ENCODE measurements at places on chromosomes 1 and 21.

- H3K4me3 ChIP-seq = no peak overlapping the region
- H3K36me3 ChIP-seq = no peaks in the 10 kb centered on the region
- H3K27ac ChIP-seq = no peak overlapping the region
- DNase-seq = no peak
- peaks cover 36% of the 10 kb centered on the region for H3K4me1 ChIP-seq
Measured at GRCh38 chr1:25711555-25712298, 88.3 kb upstream of the SELENON start.

GRCh38 chr1:1449099-1449739 is at the start of gene ATAD3C:
Gene ATAD3C (plus strand): TSS chr1:1449689. CDS start chr1:1450684, 995 bp downstream.
- H3K27me3 ChIP-seq = peaks cover 12% of the 10 kb centered on the region
- no peaks in the 10 kb centered on the region for H3K4me1 ChIP-seq
- H3K27ac ChIP-seq = no peak within 1 kb of the TSS
- DNase-seq = no peak
- no peaks in the 10 kb centered on the region for H3K36me3 ChIP-seq

- no peaks in the 10 kb centered on the region for H3K4me1 ChIP-seq
- no peaks in the 10 kb centered on the region for H3K36me3 ChIP-seq
- DNase-seq = no peak
- H3K4me3 ChIP-seq = no peak overlapping the region
- no peak overlapping the region for H3K27ac ChIP-seq
Measured at GRCh38 chr1:1437033-1437903, 1.8 kb downstream of the VWA1 start.

- H3K27me3 ChIP-seq = no peaks in the 10 kb centered on the region
- peaks cover 58% of the 10 kb centered on the region for H3K36me3 ChIP-seq
- peak overlapping the region; percentile 58 for H3K4me3 ChIP-seq
- peaks cover 72% of the 10 kb centered on the region for H3K4me1 ChIP-seq
- peak overlapping the region; percentile 70 for H3K27ac ChIP-seq
- DNase-seq = peak; percentile 81
Measured at GRCh38 chr1:154176337-154176736, 15.6 kb downstream of the TPM3 start.

- no peaks in the 10 kb centered on the region for H3K27me3 ChIP-seq
- H3K36me3 ChIP-seq = peaks cover 53% of the 10 kb centered on the region
- no peak overlapping the region for H3K27ac ChIP-seq
- peaks cover 73% of the 10 kb centered on the region for H3K4me1 ChIP-seq
Measured at GRCh38 chr1:94908965-94909364, 17.9 kb downstream of the CNN3 start.

All from HFFc6 (cell line).